ENCODE measurements at places on chromosomes 4 and X.

- DNase-seq, result no peak
These were observed 61.7 kb downstream of the PJA1 start for GRCh38 chrX:69103539-69103938.

DNA sequence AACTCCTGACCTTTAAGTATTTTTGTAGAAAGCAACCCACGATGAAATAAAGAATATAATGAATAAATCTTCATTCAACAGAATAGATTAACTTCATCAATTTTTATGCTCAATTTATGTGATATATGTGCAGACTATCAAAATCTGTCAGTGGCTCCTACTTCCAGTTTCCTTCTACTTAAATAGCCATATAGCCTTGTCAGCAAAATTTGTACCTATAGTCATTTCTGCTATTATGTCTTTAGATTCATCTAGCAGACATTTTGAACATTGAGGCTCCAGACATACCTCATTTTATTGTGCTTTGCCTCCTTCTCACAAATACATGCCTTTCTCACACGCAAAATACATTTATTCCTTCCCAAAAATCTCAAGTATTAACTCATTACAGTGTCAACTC lies 971.7 kb downstream of the FAM133A start:
- DNase-seq, result no peak

DNA sequence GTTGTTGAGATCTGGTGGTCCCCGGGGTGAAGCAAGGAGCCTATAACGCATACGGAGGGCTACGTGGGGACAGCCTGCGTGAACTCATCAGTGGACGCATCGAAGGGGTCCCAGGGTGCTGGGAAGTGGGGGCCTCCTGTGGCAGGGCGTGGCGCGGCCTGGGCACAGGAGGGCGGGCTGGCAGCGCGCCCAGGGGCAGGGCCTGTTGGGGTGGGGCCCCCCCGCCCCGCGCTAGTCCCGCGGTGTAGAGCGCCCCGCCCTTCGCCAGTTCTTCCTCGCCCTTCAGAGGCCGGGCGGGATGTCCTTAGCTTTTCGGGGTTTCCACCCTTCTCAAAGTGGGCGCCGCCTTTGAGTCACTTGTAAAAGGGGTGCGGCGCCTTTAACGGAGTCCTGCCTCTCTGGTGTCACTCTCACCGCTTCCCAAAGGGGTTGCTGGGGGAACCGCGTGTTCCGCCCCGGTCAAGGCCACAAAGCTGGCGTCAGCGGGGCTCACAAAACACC lies 632 bp downstream of the PLP2 start:
- DNase-seq, result peak; percentile 50

DNA sequence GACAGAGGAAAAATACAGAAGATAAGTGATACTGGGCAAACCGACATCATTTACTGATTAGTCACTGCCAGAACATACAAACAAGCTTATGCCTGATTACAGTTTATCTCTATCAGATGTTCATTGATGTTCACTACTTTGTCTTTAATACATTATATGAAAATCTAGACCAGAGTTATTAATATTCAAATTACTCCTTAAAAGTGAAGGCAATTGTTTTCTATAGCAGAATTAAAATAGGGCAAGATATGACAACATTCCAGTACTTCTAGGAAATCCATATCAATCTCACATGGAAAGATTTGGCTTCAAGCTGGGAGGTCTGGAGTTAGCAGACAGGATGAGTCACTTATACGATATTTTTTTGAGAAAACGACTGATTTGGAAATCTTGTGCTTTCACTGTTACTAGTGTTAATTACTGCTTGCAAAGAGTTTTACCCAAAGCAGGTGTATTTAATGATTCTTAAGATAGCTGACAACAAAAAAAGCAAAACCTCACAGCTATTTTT lies 31.8 kb downstream of the HPGD start:
- no peak for DNase-seq

DNA sequence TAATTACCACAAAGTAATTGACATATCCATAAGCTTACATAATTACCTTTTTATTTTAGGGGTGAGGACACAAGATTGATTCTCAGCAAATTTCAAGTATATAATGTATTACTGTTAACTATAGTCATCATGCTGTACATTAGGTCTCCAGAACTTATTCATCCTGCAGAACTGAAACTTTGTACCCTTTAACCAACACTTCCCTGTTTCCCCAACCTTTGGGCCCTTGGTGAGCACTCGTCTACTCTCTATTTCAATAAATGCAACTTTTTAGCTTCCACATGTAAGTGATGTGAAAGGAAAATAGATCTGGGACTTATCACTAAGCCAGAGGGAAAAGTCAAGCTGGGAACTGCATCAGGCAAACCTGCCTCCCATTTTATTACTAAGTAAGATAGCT lies 33.6 kb upstream of the CCNG2 start:
- no peak for DNase-seq

- DNase-seq, result no peak
These were observed 46.7 kb upstream of the IL2 start for GRCh38 chr4:122503214-122503613.

- no peak for DNase-seq
These were observed 308.9 kb downstream of the ANTXR2 start for GRCh38 chr4:79764120-79764519.

- DNase-seq, result no peak
These were observed 39.2 kb downstream of the SGMS2 start for GRCh38 chr4:107863850-107864371.

DNA sequence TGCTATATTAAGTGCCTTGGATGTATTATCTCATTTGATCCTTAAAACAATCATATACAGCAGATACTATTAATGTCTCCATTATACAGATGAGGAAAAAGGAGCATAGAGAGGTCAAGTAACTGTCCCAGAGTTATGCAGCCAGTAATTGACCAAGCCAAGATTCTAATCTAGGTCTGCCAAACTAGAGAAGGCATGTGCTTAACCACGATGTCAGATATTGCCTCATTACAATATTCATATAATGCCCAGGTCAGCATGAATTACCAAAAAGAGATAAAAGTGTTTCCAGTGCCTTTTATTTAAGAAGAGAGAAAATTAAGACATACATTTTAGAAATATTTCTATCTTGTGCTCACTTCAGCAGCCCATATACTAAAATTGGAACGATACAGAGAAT lies 7.1 kb downstream of the ARHGEF6 start:
- DNase-seq, result no peak

DNA sequence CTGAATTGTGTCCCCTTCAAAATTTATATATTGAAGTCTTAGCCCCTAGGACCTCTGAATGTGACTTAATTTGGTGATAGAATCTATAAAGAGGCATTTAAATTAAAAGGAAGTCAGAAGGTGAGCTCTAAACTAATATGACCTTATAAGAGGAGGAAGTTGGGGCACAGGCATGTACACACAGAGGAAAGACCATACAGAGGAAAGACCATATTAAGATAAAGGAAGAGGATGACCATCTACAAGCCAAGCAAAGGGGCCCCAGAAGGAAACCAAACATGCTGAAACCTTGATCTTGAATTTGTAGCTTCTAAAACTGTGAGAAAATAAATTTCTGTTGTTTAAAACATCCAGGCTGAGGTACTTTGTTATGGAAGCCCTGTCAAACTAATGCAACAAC lies 26.9 kb upstream of the CYBB start:
- no peak for DNase-seq

- no peak for DNase-seq
These were observed 15.8 kb downstream of the ART3 start for GRCh38 chr4:76090241-76090691.

GRCh38 chrX:46130247-46130646 lies 415.0 kb downstream of the ZNF674 start:
- DNase-seq, result no peak

DNA sequence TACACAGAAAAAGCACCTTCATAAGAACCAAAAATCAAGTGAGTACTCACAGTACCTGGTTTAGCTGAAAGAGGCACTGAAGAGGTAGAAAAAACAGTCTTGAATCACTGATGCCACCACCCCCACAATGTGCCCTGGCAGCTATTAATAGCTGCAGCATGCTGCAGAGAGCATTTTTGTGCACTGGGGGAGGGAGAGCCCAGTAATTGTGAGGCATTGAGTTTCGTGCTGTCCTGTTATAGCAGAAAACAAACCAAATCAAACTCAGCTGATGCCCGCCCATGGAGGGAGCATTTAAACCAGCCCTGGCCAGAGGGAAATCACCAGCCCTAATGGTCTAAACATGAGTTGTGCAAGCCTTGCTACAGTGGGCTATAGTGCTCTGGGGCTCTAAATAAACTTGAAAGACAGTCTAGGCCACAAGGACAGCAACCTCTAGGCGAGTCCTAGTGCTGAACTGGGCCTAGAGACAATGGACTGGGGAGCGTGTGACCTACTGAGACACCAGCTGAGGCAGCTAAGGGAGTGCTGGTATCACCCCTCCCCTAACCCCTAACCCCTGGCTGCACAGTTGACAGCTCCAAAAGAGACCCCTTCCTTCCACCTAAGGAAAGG lies 106.3 kb upstream of the TMLHE start:
- no peak for DNase-seq

DNA sequence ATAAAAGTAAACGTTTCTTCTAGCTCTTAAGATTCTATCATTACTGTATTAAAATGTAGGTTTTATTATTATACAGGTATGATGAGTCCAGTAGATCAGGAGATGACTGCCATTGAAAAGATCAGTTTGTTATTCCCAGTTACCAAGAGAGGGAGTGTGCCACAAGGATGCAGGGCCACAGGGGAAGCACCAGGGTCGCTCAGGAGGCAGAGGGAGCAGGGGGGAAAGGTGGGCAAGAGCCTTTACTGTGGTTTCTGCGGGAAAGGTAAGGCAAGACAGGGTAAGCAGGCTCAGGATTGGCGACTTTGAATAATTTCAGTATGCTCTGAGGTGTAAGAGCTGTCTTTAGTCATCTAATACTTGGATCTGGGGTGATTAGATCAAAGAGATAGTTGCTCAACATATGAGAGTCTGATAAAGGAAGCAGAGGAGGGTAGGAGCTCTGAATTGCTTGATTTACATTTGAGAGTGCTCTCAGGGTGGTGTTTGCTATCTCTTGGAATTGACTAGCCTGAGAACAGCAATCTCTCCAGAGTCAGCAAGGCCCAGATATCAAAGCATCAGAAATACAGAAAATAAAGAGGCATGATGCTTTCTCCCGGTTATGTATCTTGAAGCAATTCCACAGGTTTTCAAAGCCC lies 86.0 kb downstream of the NDST3 start:
- DNase-seq, result no peak

- DNase-seq, result no peak
These were observed 63.3 kb downstream of the AFAP1 start for GRCh38 chr4:7876201-7876875.

DNA sequence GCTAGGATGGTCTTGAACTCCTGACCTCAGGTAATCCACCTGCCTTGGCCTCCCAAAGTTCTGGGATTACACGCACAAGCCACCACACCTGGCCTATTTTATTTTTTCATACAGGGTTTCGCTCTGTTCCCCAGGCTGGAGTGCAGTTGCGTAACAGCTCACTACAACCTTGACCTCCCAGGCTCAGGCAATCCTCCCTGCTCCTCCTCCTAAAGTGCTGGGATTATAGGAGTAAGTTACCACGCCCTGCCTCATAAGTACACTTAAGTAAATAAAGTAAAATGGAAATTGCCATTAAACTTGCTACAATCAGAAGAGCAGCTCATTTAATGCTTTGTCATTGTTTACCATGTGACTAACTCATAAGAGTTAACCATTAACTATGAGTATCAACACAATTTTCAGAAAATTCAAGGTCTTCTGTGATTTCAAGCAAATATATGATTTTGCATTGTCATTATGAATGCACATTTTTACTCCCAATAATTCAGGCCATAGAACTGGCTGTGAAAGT lies 12.3 kb downstream of the UGDH start:
- DNase-seq, result no peak

- DNase-seq, result no peak
These were observed 834.4 kb upstream of the SLIT2 start for GRCh38 chr4:19417256-19417655.

GRCh38 chrX:40485973-40486372 lies 94.8 kb upstream of the ATP6AP2 start:
- no peak for DNase-seq

GRCh38 chr4:99861120-99861905 lies 32.9 kb downstream of the LAMTOR3 start:
- DNase-seq, result no peak

GRCh38 chr4:123659730-123660129 lies 263.1 kb downstream of the SPRY1 start:
- DNase-seq, result no peak

- no peak for DNase-seq
These were observed 27.0 kb downstream of the MGARP start for GRCh38 chr4:139253046-139253445.

DNA sequence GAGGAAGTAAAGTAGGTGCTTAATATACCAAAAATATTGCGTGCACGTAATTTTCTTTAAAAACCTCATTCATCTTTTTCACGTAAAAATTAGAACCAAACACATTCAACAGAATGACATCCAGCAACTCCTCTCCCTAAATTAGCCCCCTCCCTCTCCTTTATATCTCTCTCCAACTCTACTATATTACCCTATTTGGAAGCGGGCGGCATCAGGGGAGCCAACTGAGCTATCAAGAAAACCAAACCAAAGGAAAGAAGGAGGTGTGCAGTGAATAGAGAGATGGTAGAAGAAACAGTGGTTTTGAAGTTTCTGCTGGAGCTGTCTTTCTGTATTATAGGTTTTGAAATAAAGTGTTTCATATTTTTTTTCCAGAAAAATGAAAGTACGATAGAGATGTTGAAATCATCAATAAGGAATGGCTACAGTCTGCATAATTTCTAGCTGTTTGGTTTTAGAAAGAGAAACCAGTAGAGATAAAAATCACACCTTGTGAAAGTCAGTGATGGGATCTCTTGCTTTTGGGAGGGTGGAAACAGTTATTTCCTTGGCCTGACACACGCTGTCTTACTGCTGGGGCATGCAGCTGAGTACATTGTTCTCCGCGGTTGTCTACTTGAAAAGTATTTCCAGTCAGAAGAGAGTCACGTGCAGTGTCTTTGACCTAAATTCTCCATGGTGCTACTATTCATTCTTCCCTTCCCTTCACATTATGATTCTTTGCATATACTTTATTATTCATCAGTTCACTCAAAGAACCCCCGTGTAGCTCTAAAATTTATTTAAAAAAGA lies 94.1 kb upstream of the WDR17 start:
- DNase-seq, result no peak

GRCh38 chrX:118346258-118347094 lies 570 bp downstream of the WDR44 start:
- DNase-seq, result peak; percentile 27

GRCh38 chr4:77348815-77349214 lies 191.8 kb downstream of the CCNG2 start:
- DNase-seq, result no peak

- DNase-seq, result no peak
These were observed 436.0 kb upstream of the INTU start for GRCh38 chr4:127196655-127197352.

- no peak for DNase-seq
These were observed 57.2 kb downstream of the NHS start for GRCh38 chrX:17432158-17432557.
